ENCODE measurements at places on chromosomes 2 and 18. TPM values are rescaled to one million over a fixed set of nuclear protein-coding genes. Genes with fewer than 3 reads are reported as not detected.

- no peak for DNase-seq
Measured at GRCh38 chr18:36321658-36322407, 24.3 kb downstream of the FHOD3 start.

- no peak for DNase-seq
Measured at GRCh38 chr2:203894262-203894661, 26.7 kb downstream of the CTLA4 start.

GRCh38 chr18:35167332-35167731 lies 73.5 kb upstream of the ZNF397 start:
- no peak for DNase-seq

DNA sequence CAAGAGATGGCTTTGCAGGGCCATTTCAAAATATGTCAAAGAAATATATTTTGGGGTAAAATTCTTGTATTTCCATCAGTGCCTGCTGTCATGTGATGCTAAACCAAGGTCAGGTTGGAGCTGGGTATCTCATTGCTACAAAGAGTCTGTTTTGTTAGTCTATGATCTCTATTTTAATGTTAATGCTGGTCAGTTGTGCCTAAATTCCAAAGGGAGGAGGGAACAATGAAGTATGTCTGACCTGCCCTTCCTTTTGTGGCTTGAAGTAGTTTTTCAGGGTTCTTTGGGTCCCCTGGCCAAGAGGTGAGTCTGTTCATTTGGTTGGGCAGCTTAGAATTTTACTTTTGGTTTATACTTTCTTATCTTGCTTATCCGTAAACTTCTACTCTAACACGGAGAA lies 61.6 kb upstream of the DYNAP start:
- no peak for DNase-seq

DNA sequence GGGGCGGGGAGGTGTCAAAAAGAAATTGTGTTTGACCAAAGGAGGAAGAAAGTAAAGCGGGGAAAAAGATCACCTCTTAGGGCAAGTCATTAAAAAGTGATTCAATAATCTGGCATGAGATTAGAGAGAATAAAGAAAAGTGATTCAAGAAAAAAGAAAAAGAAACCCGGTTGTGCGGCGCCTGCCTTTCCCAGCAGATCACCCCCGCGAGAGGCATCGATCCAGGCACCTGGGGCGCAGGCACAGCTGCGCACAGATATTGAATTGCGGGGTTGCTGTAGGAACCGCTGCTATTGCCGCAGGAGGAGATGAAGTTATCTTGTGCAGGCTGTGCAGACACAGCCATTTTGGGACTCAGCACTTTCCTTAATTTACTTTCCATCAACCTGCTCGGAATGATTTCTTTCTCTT lies 71.2 kb downstream of the PLB1 start:
- no peak for DNase-seq

GRCh38 chr2:28133778-28134177 lies 243.2 kb downstream of the BABAM2 start:
- no peak for DNase-seq

GRCh38 chr2:105090091-105090490 lies 52.2 kb downstream of the MRPS9 start:
- DNase-seq: no peak

TRIM54 gene
- 241 TPM for total RNA-seq

SPC25 gene
- 0.51 TPM for total RNA-seq
